Stimulated activated CD4-positive, alpha-beta T cell treated with anti-CD3 and anti-CD28 coated beads, Interleukin-12 subunit alpha, Interleukin-12 subunit beta, amount 100 ng/mL, for 24 hours (primary cell): ENCODE measurements at places on chromosomes 5 and 9.

- no peak for DNase-seq
Observed at GRCh38 chr9:118148990-118149389, 444.8 kb downstream of the TLR4 start.

- no peak for DNase-seq
Observed at GRCh38 chr9:14402583-14402982, 88.6 kb upstream of the NFIB start.

DNA sequence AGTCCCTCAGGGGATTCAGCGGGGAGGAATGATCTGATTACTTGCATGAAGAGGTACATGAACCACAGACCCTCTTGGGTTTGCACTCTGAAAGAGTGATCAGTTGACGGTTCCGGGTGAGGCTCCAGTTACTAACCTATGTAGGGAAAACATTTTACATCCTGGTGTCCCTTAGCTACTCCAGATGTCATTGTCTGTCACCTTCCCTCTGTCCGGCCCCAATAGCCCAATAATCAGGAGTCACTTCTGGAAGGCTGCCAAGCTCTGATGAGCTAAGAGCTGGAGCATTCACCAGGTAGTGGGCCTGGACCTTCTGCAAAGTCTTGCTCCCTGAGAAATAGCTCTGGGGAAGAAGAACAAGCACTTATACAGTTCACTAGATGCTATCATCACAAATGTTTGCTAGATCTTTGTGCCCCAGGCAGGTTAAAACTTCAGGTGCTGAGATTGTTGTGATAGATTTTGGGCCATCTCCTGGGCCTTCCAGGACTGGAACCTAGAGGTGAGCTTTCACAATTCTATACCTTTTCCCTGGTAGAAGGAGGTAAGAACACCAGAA is 64.5 kb downstream of the ENTREP1 start:
- no peak for DNase-seq

DNA sequence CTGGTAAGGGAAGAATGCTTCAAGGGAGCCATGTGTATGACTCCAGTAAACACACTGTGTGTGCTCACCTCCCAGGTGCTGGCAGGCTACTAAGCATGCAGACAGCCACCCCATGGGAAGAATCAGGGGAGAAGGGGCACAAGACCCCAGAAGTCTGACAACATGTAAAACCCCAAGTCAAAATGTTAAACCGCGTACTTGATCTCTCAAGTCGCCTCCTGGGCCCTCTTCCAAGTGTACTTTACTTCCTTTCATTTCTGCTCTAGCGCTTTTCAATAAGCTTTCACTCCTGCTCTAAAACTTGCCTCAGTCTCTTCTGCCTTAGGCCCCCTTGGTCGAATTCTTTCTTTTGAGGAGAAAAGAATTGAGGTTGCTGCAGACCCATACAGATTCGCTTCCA is 31.3 kb downstream of the DAPK1 start:
- no peak for DNase-seq

DNA sequence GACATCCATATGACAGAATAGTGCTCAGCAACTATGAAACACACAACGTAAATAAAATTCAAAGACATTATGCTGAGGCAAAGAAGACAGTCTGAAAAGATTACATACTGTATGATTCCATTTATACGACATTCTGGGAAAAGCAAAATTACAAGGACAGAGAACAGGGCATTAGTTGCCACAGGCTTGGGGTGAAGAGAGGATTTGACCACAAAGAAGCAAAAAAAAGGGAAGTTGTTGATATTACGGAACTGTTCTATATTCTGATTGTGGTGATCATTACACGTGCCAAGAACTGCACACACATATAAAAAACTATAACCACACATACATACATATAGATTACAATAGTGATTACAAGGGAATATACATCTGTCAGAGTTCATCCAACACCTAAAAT is 24.1 kb downstream of the CDK5RAP2 start:
- DNase-seq = no peak

GRCh38 chr5:72180925-72181324 is 73.7 kb downstream of the MAP1B start:
- no peak for DNase-seq

DNA sequence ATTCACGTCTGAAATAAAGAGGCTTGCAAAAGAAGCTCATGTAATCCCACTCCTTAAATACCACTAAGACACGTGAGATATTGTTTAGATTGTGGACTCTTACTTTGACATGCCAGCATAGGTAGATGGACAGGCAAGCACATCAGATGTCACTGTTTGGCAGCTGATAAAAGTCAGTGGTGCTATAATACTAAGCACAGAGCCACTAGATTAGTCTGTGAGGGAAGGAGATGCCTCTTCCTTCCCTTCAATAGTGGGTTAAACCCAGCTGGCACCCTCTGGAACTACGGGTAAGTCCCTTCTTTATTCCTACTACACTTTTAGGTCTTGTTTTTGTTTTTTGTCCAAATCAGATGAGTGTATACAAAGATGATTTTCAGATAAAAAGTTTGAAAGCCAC is at the start of gene MYOT:
Gene MYOT, plus strand, starts transcription at position 197 of the 400 bp plus-strand sequence. CDS start 2,792 bp downstream, outside the sequence.
- no peak for DNase-seq

GRCh38 chr9:77659926-77660325 is 11.8 kb upstream of the GNA14 start:
- no peak for DNase-seq

DNA sequence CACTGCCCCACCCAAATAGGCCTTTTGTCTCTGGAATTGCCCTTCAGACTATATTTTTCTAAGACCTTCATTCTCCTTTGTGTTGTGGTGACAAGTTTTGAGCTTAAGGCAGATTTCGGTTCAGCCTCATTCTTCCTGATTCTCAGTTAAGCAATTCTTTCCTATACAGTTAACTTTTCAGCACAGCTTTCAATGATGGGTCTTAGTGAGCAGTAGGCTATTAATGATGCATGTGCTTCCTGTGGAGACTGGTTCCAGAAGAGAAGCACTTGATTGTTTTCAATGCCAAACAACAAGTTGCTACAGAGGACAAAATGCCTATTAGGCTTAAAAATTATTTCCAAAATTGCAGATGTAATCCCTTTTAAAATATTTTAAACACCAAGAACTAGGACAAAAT is 47.7 kb upstream of the TLX3 start:
- DNase-seq = no peak

DNA sequence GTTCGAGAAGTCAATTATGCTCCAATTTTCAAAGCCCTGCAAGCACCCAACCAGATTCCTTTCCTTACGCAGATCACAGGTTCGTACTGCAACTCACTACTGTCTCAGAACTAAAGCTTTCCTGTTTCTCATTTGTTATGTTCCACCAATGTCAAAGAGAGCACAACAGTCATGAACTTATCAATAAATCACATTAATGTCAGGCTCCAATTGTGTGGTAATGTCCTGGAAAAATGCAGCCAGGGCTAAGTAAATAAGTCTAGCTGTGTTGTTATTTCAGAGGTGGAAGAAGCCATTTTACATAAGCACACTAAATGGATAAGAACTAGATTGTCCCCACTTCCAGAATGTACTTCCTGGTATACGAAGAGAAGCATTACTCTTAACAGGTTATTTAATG is 488.6 kb upstream of the PTGER4 start:
- DNase-seq = no peak

GRCh38 chr5:110203661-110204060 is 513.9 kb downstream of the MAN2A1 start:
- DNase-seq = no peak

DNA sequence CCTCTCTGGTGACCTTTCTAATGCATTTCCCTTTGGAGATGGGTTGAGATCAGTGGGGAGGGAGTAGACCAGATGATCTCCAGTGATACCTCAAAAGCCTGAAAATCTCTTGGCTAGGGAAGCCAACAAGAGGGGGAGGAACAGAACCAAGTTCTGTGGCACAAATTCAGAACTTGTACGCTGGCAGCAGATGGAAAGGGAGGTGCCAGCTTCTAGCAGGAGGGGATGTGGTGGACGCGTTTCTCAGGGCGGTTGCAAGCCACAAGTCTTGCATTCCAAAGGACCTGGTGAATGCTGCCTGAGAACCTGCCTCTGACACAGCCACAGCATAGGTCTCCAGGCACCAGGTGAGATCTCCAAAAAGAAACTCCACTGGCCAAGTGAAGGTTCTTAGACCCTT is 13.4 kb downstream of the SLIT3 start:
- DNase-seq = no peak
